Cardiac fibroblast (primary cell): ENCODE measurements at places on chromosomes 6 and 20.

DNA sequence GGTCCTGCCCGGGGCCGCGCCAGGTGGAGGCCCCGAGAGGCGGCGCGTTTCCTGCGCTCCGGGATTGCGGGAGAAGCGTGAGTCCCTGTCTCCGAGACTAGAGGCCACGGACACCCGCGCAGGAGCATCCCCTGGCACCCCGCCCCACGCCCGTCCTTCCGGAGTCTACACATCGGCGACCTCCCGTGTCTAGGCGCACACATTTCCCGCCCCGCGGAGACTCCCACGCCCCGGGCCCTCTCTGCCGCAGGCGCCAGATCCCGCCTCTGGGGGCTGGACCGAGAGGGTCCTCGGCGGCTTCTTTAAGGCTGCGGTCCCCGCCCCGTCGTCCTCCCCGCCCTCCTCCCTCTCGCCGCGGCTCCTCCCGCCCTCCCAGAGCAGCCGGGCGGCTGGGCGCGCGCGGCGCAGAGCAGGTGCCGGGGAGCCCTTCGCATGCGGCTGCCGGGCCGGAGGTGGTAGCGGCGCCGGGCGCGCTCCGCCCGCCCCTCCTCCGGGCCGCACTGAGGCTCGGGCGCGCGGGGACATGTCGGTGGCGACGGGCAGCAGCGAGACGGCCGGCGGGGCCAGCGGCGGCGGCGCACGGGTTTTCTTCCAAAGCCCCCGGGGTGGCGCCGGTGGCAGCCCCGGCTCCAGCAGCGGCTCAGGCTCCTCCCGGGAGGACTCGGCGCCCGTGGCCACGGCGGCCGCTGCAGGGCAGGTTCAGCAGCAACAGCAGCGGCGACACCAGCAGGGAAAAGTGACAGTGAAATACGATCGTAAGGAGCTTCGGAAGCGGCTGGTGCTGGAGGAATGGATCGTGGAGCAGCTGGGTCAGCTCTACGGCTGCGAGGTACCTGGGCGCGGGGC is at the start of gene PPP1R14C:
Gene PPP1R14C (plus strand): TSS at position 375 of the 846 bp plus-strand sequence. CDS start 149 bp downstream, at position 524.
- DNase-seq: peak; percentile 2

DNA sequence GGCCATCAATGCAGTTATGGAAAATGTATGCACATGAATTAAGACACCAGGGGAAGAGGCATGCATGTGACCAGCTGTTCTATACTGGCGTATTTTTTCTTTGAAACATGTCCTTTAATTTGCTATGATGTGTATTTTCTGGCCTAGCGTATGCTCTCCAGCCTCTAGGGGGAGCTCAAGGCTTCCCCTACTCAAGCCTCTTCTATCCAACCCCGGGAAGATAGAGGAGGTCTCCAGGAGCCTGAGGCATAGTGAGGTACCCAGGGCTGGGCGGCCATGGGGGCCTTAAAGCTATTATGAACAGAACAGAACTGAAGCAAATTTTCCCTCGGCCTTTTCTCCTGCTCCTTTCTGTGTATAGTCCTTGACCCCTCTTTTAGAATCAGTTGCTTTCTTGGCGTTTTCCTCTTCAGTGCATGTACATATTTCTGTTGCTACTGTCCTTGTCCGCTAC is 528.9 kb downstream of the MAFB start:
- DNase-seq: peak; percentile 51

- peak; percentile 65 for DNase-seq
Measured at GRCh38 chr6:35757456-35758123, 18.8 kb upstream of the CLPSL2 start.

- no peak for DNase-seq
Measured at GRCh38 chr6:105167914-105168313, 11.9 kb downstream of the POPDC3 start.

DNA sequence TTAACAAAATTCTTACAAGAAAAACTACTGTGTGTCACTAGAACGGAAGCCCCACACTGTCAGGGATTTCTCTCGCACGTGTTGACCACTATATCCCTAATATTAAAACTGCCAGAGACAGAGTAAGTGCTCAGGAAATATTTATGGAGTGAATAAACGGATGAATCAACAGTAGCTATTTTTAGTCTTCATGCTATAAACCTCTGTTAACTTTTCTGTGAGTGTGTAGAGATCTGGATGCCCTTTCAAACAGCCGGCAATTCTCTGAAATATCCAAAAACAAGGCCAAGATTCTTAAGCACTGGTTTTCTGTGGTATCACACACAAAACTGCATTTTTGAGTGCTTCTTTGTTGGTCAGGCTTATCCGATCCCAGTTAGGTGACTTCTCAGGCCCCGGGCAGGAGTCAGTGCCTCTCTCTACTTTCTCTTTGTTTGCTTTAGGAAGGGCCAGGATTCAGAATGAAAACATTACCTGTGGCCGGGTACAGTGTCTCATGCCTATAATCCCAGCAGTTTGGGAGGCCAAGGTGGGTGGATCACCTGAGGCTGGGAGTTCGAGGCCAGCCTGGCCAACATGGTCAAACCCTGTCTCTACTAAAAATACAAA is 15.7 kb downstream of the ATP9A start:
- peak; percentile 83 for DNase-seq

DNA sequence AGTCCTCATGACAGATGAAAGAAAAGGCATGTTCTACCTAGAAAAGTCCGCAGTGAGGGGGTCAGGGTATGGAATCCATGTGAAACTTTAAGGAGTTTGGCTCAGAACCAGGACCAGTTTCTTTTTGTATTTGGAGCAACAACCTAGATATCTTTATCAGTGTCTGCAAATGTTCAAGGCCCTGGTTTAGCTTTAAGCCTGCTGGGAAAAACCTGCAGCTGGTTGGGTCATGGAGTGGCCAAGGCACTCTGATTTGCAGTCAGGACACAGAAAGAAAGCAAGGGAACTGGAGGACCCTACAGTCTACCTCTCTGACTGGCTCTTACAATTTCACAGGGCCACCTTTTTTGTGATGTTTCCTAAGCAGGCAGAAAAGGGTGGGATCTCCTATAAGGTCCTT is 33.7 kb downstream of the GSTA2 start:
- DNase-seq: no peak

GRCh38 chr6:156163311-156163710 is 613.9 kb upstream of the ARID1B start:
- DNase-seq: no peak
